ENCODE measurements at places on chromosomes 4 and X.

DNA sequence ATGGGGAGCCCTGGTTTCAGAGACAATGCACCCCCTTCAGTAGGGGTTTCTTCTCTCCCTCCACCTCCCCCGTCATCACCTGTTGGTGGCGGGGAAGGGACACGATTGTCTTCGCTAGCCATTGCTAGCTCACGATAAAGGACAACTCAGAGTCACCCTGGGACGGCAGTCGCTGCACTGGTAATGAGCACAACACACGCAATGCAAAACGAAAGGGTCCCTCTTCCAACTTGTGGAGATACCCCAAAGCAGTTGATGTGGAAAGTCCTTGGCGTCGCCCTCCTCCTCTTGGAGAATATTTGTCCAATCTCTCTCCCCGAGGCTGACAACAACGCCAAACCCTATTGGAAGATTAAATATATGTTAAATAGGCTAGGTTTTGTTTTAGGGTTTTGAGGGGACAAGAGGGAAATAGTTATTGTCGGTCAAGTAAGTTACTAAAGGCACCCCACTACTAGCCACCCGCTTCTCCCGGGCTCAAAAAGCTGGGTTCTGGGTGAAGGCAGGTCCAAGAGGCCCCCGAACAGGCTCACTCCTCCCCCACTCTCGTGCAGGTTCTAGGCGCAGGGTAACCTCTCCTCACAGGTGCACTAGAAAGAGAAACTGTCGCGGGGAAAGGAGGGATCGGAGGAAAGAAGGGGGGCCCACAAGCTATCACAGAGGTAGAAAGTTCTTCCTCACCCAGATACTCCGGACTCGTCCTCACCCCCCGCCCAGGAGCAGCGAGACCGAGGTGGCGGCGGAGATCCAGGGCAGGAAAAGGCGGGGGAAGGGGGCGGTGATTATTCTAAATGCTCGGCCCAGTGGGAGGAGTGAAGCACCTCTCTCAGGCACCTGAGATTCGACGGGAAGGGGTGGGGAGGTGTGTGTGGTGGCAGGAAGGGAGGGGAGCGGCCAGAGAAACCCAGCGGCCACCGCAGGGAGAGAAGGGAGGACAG lies at the start of gene LRBA:
Gene LRBA (minus strand): TSS at position 764 of the 938 bp plus-strand sequence. CDS start 642 bp downstream, at position 122.
- DNase-seq = peak; percentile 68

- peak; percentile 14 for DNase-seq
Observed at GRCh38 chrX:118839334-118839958, 15.8 kb downstream of the ZCCHC12 start.

- DNase-seq = no peak
Observed at GRCh38 chrX:112355931-112356330, 273.4 kb upstream of the TRPC5 start.

GRCh38 chrX:118108304-118108703 lies 8.3 kb downstream of the KLHL13 start:
- no peak for DNase-seq

DNA sequence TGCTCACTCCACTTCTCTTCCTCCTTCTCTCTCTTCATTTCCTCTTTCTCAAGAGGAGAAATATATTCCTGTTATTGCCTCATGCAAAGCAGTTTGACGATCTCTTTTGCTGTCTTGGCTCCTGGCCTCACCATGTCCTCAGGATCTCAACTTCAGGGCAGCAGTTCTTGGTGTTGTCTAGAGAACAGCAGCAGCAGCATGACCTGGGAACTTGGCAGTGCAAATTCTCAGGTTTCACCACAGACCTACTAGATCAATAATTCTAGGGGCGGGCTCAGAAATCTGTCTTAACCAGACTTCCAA lies 193.4 kb upstream of the EDNRA start:
- no peak for DNase-seq

GRCh38 chr4:105657117-105657765 lies 51.2 kb downstream of the INTS12 start:
- DNase-seq = no peak

- no peak for DNase-seq
Observed at GRCh38 chr4:4289055-4289454, 899 bp downstream of the LYAR start.
